GM12891 (cell line): ENCODE measurements at places on chromosomes 12 and 14.

DNA sequence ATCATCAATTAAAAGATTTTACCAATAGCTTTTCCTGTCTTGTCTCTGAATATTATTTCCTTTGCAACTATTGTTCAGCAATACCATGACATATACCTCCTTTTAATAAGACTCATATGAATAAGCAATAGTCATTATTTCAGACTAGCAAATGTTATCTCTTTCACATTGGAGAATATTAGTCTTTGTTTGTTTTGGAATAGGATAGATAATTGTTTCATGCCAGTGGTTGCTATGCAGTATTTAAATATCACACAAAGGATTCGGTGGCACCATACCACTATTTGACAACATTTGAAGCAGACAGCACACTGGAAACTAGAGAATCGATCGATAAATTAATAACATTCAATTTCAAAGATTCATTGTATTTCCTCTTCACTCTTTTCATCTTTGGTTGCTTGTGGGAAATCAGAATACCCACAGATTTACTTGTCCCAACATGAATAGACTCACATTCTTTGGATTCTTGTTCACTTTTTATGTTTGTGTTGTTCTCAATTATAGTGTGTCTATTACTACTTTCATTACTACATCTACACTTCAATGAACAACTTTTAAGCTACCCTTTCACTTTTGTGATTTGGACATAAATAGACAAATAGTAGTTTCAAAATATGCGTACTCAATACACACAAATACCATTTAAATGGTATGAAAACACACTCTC, 42.7 kb upstream of the TBPL2 start:
- no peak for DNase-seq

DNA sequence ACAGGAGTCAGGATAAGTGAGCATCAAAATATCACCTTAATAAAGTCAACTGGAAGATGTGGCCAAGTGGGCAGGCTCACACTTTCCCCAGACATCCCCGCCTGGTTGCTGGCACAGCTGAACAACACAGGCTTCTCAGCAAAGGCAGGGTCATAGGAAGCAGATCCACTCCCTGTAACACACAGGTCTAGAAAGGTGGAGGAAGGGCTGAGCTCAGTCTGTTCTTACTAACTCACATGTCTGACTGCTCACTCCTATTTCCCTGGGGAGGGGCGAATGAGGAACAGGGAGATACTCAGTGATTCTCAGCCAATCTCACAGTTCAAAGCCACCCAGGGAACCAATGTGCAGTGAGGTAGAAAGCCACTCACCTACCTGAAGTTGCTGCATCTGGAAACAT, 45.0 kb upstream of the AMN1 start:
- no peak for DNase-seq

GRCh38 chr14:101666264-101666663, 95.2 kb upstream of the PPP2R5C start:
- no peak for DNase-seq

DNA sequence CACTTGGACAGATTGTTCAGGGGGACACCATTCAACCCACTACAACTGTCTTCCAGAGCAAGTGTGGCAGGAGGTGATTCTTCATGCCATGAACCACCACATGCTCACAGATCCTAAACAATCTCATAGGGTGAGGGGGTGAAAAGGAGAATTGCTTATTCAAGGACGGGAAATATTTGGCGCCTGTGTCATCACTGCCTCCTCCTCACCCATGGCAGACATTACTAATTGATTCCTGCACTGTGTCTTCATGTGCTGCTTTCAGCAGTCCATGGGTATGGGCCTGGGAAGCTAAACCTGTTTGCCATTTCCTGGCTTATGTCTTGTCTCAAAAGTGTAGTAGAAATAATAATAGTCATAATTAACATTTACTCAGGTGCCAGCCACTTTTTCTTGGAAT, 31.3 kb downstream of the MMAB start:
- DNase-seq, result no peak

GRCh38 chr12:46891306-46891705, 65.5 kb upstream of the SLC38A4 start:
- DNase-seq, result no peak

- no peak for DNase-seq
Observed at GRCh38 chr12:66011731-66012130, 118.8 kb downstream of the LLPH start.

DNA sequence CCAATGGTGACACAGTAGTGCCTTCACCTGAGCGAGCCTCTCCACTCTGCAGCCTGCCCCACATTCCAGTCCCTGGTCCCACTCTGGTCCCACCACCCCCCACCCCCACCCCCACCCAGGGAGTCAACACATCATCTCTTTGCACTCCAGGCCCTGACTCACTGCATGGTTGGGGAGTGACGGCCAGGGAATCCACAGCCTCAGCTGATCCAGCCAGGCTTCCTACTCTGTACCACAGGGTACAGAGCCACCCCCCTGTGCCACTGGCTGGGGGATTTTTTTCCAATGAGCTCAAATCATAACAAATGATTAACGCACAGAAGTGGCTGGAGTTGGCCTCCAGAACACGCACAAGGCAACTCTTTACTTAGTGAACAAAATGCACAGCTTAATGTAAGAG, 233.7 kb downstream of the NTF3 start:
- no peak for DNase-seq

GRCh38 chr12:64785838-64786237, 26.6 kb upstream of the GNS start:
- DNase-seq, result no peak

- DNase-seq, result no peak
Observed at GRCh38 chr14:99654235-99654985, 9.5 kb downstream of the HHIPL1 start.

GRCh38 chr14:68587931-68588330, 204.9 kb downstream of the ZFP36L1 start:
- no peak for DNase-seq

- no peak for DNase-seq
Observed at GRCh38 chr12:25775968-25776367, 182.5 kb upstream of the RASSF8 start.

GRCh38 chr12:120873226-120873625, 30.9 kb downstream of the SPPL3 start:
- DNase-seq, result no peak

GRCh38 chr14:73492670-73493069, 1.9 kb downstream of the RIOX1 start:
- no peak for DNase-seq

GRCh38 chr12:98385641-98386040, 129.7 kb upstream of the TMPO start:
- DNase-seq, result no peak

GRCh38 chr14:99244941-99245563, 26.9 kb downstream of the BCL11B start:
- no peak for DNase-seq

GRCh38 chr12:15540469-15540872, 218.2 kb downstream of the PTPRO start:
- DNase-seq, result no peak

GRCh38 chr14:75493592-75494087, 28.6 kb upstream of the BATF start:
- DNase-seq, result no peak
